ENCODE measurements at places on chromosomes 7 and 10. TPM values are rescaled to one million over a fixed set of nuclear protein-coding genes. Genes with fewer than 3 reads are reported as not detected.

DNA sequence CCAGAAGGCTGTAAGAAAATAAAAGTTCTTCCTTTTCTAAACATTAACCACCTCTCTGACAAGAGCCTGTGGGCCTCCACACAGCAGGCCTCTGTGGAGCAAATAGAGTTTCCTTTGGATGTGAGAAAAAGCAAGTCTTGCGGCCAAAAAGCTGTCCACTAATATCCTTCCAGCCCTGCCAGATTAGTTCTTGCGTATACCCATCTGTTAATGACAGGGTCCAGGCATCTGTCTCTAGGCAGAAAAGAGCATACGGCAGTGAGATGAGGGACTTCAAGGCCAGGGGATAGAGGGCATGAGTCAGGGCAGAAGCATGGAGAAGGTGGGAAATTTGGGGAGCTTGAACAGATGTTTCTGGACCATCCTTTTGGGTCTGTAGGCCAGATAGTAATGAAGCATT lies 164.9 kb downstream of the NSUN6 start:
- H3K36me3 ChIP-seq: no peaks in the 10 kb centered on the region
- no peak overlapping the region for H3K4me3 ChIP-seq
- DNase-seq: no peak

Gene ZNF862
- 44.1 TPM for total RNA-seq

GRCh38 chr7:24967696-24968095 lies 12.3 kb downstream of the OSBPL3 start:
- peaks cover 62% of the 10 kb centered on the region for H3K4me1 ChIP-seq
- peaks cover 12% of the 10 kb centered on the region for H3K36me3 ChIP-seq
- H3K27ac ChIP-seq: no peak overlapping the region
- no peaks in the 10 kb centered on the region for H3K27me3 ChIP-seq
- no peak for DNase-seq

DNA sequence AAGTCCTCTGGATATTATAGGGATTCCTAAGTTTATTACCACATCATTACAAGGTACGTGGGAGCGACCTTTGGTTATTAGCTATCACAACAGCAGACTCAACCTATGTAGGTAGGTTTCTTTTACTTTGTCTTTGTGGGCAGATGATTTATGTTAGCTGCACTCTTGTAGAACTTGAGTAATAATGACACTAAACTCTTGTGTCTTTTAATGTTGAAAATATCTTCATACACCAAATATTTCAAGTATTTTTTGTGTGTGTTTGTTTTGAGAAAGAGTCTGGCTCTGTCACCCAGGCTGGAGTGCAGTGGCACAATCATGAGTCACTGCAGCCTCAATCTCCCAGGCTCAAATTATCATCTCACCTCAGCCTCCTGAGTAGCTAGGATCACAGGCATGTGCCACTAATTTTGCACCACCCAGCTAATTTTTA lies 19.2 kb upstream of the SUPV3L1 start:
- H3K4me3 ChIP-seq: no peak overlapping the region
- no peaks in the 10 kb centered on the region for H3K27me3 ChIP-seq
- DNase-seq: no peak
- no peak overlapping the region for H3K27ac ChIP-seq

- no peak for DNase-seq
- H3K4me3 ChIP-seq: no peak overlapping the region
- H3K4me1 ChIP-seq: no peaks in the 10 kb centered on the region
- no peak overlapping the region for H3K27ac ChIP-seq
Measured at GRCh38 chr10:79179164-79179956, 110.6 kb downstream of the ZMIZ1 start.

Gene CYP2E1
- 0.65 TPM for total RNA-seq

Gene ZNF804B
- not detected for total RNA-seq

GRCh38 chr7:44291066-44291732 lies 34.2 kb downstream of the CAMK2B start:
- no peaks in the 10 kb centered on the region for H3K4me1 ChIP-seq
- peaks cover 27% of the 10 kb centered on the region for H3K27me3 ChIP-seq
- H3K36me3 ChIP-seq: no peaks in the 10 kb centered on the region
- H3K4me3 ChIP-seq: no peak overlapping the region
- no peak overlapping the region for H3K27ac ChIP-seq

DNA sequence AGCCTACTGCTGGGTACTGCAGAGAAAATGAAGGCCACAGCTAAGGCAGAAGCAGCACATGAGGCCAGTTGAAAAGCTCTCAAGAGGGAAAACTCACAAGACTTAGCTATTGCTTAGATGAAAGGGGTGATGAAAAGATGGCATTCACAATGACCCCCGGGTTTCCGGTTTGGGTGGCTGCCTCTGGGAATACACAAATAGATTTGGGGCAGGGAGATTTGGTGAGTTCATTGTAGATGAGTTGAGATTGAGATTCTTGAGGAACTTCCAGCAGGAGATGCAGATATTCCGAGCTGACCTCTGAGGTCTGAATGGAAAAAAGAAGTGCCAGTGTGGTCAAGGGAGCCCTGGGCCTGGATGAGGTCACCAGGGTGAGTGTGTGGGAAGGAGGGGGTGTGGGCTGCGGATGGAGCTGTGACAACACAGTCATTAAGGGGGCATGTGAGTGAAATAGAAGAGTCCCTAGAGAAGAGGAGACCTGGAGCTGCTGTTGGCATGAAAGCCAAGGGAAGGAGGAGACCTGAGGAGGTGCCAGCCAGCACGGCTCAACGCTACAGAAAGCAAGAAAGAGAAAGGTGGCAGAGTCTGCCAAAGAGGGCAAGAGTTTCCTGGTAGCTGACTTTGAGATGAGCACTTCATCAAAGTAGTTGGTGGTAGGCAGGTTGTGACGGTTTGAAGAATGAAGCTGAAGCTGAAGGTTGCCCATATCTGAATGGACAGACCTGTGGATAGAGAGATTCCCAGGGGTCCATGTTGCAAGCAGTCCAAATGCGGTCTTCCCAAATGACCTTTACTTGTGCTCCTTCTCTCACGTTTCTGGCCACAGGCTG lies 43.7 kb downstream of the HIF1AN start:
- H3K4me3 ChIP-seq: no peak overlapping the region
- H3K27me3 ChIP-seq: peaks cover 61% of the 10 kb centered on the region
- no peak for DNase-seq
- H3K36me3 ChIP-seq: no peaks in the 10 kb centered on the region

- H3K27me3 ChIP-seq: no peaks in the 10 kb centered on the region
- no peak overlapping the region for H3K27ac ChIP-seq
- H3K36me3 ChIP-seq: no peaks in the 10 kb centered on the region
- DNase-seq: no peak
Measured at GRCh38 chr7:83782628-83783027, 133.7 kb upstream of the SEMA3E start.

Gene ANKRD61
- total RNA-seq: not detected

Gene SH3PXD2A
- 14.8 TPM for total RNA-seq

Gene ARL4A
- 11.7 TPM for total RNA-seq

Gene TOMM7
- total RNA-seq: 390 TPM

DNA sequence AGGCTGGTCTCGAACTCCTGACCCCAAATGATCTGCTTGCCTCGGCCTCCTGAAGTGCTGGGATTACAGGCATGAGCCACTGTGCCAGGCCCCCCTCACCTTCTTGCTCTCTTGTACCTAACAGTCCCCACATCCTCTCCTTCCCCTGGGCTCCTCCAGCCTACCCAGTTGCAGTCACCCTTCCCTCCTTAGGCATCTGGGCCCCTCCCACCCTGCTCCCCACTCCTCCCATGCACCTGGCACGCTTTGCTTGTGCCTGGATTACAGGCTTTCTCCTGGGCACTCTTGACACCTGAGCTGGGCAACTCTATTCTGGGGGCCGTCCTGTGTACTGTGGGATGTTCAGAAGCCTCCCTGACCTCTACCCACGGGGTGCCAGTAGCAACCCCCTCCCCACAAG lies 3.0 kb downstream of the CLDN15 start:
- peaks cover 3% of the 10 kb centered on the region for H3K36me3 ChIP-seq
- no peaks in the 10 kb centered on the region for H3K27me3 ChIP-seq
- no peak overlapping the region for H3K4me3 ChIP-seq
- no peak for DNase-seq
- no peak overlapping the region for H3K27ac ChIP-seq

Gene ASZ1
- total RNA-seq: not detected

GRCh38 chr7:1403638-1404459 lies 55.4 kb downstream of the MICALL2 start:
- H3K36me3 ChIP-seq: no peaks in the 10 kb centered on the region
- H3K4me3 ChIP-seq: no peak overlapping the region
- peaks cover 4% of the 10 kb centered on the region for H3K4me1 ChIP-seq
- DNase-seq: no peak

- DNase-seq: no peak
- H3K4me1 ChIP-seq: no peaks in the 10 kb centered on the region
- no peak overlapping the region for H3K4me3 ChIP-seq
- no peak overlapping the region for H3K27ac ChIP-seq
- H3K27me3 ChIP-seq: no peaks in the 10 kb centered on the region
- no peaks in the 10 kb centered on the region for H3K36me3 ChIP-seq
Measured at GRCh38 chr10:86023931-86024280, 342.7 kb downstream of the GRID1 start.

Gene RADIL
- 0.17 TPM for total RNA-seq

Gene DNAH11
- total RNA-seq: 0.43 TPM

DNA sequence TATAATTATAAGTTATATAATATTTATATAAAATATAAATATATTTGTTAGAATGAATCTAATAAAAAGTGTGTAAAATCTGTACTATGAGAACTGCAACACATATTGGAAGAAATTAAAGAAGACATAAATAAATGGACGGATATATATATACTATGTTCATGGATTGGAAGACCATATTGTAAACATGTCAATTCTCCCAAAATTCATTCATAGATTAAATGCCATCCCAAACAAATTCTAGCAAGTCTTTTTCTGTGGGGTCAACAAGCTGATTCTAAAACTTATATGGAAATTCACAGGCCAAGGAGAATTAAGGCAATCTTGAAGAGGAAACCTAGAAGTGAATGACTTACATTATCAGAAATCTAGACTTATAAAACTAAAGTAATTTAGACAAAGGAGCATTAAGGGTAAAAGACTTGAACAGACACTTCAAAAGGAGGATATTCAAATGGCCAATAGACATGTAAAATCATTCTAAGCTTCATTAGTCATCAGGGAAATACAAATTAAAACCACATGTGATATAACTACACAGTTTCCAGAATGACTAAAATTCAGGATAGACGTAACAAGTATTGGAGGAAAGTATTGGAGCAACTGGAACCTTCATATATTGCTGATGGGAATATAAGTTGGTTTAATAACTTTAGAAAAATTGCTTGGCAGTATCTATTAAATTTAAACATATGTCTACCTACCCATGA lies 225.9 kb downstream of the EMX2 start:
- peaks cover 12% of the 10 kb centered on the region for H3K27me3 ChIP-seq
- H3K4me3 ChIP-seq: no peak overlapping the region
- H3K27ac ChIP-seq: no peak overlapping the region
- no peaks in the 10 kb centered on the region for H3K4me1 ChIP-seq
- no peak for DNase-seq

GRCh38 chr10:71526653-71527052 lies 129.9 kb downstream of the CDH23 start:
- H3K27ac ChIP-seq: no peak overlapping the region
- peaks cover 4% of the 10 kb centered on the region for H3K4me1 ChIP-seq
- no peaks in the 10 kb centered on the region for H3K36me3 ChIP-seq
- H3K4me3 ChIP-seq: no peak overlapping the region
- no peak for DNase-seq

DNA sequence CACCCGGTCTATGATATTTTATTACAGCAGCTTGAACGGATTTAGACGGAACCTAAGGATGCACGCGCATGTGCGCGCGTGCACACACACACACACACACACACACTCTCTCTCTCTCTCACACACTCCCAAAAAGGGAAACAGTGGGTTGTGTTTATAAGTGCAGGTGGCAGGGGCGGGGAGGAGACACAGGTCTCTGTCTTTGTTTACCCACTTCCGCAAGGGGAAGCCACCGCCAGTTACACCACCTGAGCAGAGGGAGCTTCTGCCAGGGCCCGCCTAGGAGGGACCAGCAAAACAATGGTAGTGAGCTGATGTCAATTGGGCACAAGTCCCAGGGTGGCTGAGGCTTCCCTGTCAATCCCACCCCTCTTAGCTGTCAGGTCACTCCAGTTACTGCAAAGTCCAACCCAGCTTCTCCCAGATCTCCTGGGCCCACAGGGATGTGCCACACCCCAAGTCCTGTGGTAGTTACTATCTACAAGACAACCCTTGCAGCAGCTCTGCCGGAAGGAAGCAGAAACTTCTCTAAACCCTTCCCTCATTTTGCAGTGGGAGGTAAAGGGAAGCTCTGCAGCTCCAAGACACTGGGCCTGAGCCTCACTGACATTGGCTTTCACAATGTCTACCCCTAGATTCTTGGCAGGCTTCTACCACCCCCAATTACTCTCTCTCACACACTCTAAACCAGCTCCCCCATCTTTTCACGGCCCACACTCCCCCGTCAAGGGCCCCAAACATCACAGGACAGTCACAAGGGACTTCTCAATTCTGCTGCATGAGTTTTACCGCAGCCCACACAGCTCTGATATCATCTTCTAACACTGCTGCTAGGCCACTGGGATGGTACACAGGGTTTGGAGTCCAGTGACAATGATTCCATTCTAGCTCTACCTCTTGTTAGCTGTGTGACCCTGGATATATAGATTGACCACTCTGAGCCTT lies 17.6 kb downstream of the ANXA11 start:
- peaks cover 52% of the 10 kb centered on the region for H3K4me1 ChIP-seq

DNA sequence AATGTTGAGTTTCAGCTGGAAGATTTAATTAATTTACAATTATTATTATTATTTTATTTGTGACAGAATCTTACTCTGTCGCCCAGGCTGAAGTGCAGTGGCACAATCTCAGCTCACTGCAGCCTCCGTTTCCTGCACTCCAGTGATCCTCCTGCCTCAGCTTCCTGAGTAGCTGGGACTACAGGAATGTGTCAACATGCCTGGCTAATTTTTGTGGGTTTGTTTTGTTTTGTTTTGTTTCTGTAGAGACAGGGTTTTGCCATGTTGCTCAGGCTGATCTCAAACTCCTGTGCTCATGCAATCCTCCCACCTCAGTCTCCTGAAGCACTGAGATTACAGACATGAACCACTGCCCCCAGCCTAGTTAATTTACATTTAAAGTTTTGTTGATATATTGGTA lies 93.8 kb upstream of the MEOX2 start:
- H3K27ac ChIP-seq: no peak overlapping the region
- no peak overlapping the region for H3K4me3 ChIP-seq
- H3K4me1 ChIP-seq: no peaks in the 10 kb centered on the region
- no peaks in the 10 kb centered on the region for H3K36me3 ChIP-seq
- no peak for DNase-seq

Gene PKD1L1
- total RNA-seq: 0.17 TPM

GRCh38 chr7:111091593-111092358 lies 849 bp downstream of the LRRN3 start:
- no peaks in the 10 kb centered on the region for H3K27me3 ChIP-seq
- peak overlapping the region; percentile 99 for H3K4me3 ChIP-seq
- H3K27ac ChIP-seq: peak overlapping the region; percentile 97
- peaks cover 41% of the 10 kb centered on the region for H3K4me1 ChIP-seq
- no peak for DNase-seq

Gene CLRN3
- total RNA-seq: not detected

- DNase-seq: no peak
- no peak overlapping the region for H3K27ac ChIP-seq
- H3K27me3 ChIP-seq: no peaks in the 10 kb centered on the region
- H3K4me3 ChIP-seq: no peak overlapping the region
Measured at GRCh38 chr10:67506083-67506756, 189.8 kb downstream of the CTNNA3 start.

- DNase-seq: no peak
- H3K4me3 ChIP-seq: no peak overlapping the region
- H3K27ac ChIP-seq: no peak overlapping the region
- no peaks in the 10 kb centered on the region for H3K27me3 ChIP-seq
Measured at GRCh38 chr7:123437447-123437995, 96.9 kb downstream of the IQUB start.

Gene SLC26A5
- 0.25 TPM for total RNA-seq
